ENCODE measurements at places on chromosomes 4 and X.

GRCh38 chrX:100081503-100081902, 328.6 kb downstream of the PCDH19 start:
- no peak for DNase-seq

DNA sequence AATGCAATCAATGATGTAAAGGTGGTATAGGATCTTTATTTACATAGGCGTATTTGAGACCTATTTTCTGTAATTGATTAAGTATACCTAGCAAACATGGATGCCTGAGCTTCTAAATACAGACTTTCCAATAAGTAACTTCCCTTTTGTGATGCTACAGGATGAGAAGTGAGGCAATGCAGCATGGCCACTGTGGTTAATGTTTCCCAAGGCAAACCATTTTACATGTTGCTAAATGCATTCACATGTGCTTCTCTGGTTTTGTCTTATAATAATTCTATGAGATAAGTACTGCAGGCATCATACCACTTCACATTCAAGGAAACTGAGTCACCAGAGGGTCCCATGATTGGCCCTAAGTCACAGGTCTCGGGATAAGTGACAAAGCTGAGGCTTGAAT, 35.7 kb upstream of the NKX3-2 start:
- no peak for DNase-seq

GRCh38 chrX:65688403-65688871, 21.0 kb downstream of the MSN start:
- no peak for DNase-seq

DNA sequence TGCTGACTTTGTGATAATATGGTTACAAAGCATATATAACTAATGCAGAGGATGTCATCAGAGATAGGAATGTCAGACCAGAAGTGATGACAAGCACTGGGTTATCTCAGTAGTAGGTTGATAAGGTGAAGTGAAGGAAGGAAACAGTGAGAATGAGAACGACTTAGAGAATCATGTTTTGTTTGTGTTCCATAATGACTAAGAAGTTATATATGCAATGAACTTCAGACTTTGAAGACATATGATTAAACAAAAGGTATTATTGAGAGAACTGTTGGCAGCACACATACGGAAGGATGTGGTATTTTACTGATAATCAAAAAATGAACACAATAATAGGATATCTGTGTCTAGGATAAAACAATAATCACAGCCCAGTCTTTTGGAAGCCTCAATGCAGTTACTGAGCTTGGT, 18.3 kb upstream of the HHIP start:
- no peak for DNase-seq

DNA sequence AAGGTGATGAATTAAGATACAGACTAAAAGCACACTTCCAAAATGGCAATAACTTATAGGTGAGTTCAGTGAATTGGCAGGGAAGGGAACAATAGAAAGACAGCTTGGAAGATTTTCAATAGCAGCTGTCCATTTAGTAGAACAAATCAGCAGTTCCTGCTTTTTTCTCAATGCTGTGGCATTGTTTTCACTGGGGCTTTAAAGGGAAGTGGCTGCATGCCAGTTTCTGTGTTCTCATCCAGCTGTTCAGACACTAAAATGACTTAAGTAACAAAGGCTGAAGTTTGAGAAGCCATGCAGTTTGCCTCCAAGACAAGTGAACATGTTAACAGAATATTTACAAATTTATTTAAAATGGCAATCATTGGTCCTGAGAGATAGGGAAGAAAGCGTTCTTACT, 291.9 kb downstream of the FAM47A start:
- DNase-seq = no peak

GRCh38 chr4:129583868-129584267, 487.9 kb downstream of the C4orf33 start:
- no peak for DNase-seq

DNA sequence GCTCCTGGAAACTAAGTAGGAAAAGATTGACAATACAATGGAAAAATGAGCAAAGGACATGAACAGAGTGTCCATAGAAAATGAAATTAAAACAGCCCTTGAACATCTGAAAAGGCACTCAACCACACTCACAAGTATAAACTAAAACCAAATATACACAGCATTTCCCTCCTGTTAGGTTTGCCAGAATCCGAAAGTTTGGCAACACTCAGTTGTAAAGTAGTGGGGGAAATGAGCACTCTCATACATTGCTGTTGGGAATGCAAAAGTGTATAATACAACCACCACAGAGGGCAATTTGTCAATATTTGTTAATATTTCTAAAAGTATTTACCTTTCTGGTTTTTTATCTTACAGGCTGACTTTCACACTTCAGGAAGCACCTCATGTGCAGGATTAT, 84.2 kb upstream of the TMEM164 start:
- no peak for DNase-seq

GRCh38 chrX:133859860-133860259, 125.5 kb downstream of the GPC3 start:
- no peak for DNase-seq

GRCh38 chrX:23394421-23394820, 59.8 kb downstream of the PTCHD1 start:
- DNase-seq = no peak

GRCh38 chr4:125187226-125188176, 127.3 kb upstream of the FAT4 start:
- DNase-seq = no peak

DNA sequence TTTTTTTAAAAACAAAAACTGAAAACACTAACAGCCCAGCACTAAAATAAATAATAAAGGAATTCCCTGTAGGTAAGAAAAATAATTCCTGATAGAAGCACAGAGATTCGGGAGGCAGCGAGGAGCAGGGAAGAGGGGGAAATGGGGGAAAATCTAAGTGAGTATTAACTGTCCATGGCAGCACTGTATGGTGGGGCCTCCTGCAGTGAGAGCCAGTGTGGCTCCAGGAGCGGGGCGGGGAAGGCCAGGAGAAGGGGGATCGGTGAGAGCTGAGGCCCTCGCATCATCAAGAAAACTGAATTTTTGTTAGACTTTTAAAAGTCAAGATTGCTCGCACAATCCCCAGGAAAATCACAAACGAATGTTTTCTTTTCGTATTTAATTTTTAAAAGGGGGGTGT, 14.1 kb downstream of the RNF212 start:
- no peak for DNase-seq

- DNase-seq = no peak
Observed at GRCh38 chrX:54920610-54921426, at the start of gene TRO. Gene TRO, plus strand, starts transcription at chrX:54920824. Its CDS starts 1,423 bp downstream, at chrX:54922247.

DNA sequence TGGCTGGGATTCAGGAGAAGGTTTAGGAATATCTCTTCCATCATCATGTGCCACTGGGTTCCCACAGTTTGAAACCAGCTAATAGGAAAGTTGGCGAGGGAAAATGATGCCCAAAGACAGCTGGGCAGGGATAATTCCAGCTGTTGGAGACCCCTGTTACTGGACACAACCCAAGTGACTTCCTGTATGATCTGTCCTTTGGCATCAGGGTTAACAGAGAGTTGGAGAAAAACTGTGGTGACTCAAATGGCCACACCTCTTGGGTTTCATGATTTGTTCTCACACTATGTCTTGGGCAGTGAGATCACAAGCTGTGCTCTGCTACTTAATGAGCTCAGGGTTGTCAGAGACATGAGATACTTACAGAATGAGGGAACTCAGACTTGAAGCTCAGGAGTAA, 3.8 kb downstream of the FGF16 start:
- DNase-seq = no peak

DNA sequence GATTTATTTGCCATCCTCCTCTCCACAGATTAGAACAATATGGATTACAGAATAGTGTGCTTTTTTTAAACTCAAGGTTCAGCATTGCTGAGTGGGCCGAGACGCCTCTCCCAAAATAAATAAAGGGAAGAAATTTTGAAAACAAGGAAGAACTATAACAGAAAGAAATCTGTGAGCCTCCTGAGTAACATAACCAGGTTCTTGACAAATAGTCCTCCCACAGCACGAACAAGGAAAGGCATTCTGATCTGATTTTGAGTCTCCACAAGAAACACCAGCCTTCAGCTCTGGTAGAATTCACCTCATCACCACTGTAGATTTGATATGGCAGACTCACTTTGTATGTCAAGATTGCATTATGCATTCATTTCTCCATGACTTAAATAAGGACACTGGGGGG, 173.6 kb downstream of the HHIP start:
- DNase-seq = no peak

- DNase-seq = no peak
Observed at GRCh38 chrX:66015900-66016689, 23.8 kb downstream of the VSIG4 start.

- no peak for DNase-seq
Observed at GRCh38 chr4:100525686-100526085, 7.9 kb upstream of the EMCN start.

GRCh38 chr4:112302320-112303274, 5.4 kb downstream of the ALPK1 start:
- no peak for DNase-seq

GRCh38 chr4:157988641-157989040, 184.2 kb downstream of the GASK1B start:
- no peak for DNase-seq

DNA sequence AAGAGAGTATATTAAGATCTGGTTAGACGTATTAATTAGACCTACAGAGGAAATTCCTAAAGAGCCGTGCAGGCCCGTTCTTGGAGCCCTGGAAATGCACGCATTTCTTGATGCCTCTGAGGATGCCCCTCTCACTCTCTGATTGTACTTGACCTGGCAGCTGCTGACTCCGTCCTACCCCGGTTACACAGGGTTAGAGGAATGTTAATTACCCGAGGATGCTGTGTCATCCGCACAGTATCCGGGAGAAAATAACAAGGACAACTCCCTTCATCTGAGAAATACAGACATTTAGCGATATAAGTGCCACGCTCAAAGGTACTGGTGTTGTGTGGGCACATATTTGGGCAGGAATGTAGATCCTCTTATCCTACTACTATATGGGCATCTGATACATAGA, 404.6 kb upstream of the FAT1 start:
- DNase-seq = no peak

DNA sequence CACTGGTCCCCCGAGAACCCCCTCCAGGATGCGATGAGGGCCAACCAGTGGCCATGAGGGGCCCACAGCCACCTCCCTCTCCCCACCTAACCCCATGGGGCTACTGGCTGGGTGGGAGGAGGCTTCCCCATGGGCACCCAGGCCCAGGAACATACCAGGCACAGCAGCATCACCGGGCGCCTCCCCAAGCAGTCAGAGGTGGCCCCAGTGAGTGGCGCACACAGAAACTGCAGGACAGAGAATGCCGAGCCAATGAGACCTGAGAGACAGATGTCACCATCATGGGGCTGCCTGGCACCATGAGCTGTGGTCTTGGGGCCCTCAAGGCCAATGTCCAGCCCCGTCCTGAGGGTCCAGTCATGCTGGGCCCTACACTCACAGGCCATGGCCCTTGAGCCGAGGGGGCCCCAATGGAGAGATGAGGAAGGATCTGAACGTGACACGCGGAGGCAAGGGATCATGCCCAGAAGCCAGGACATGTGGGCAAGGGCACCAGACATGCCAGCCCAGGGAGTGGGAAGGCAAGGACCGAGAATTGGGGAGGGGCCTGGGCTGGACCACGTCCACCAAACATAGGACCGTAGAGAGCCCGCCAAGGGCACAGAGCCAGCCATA, 30.1 kb downstream of the NOP14 start:
- DNase-seq = no peak

- DNase-seq = no peak
Observed at GRCh38 chrX:97931586-97931985, 1047.9 kb downstream of the RPA4 start.

DNA sequence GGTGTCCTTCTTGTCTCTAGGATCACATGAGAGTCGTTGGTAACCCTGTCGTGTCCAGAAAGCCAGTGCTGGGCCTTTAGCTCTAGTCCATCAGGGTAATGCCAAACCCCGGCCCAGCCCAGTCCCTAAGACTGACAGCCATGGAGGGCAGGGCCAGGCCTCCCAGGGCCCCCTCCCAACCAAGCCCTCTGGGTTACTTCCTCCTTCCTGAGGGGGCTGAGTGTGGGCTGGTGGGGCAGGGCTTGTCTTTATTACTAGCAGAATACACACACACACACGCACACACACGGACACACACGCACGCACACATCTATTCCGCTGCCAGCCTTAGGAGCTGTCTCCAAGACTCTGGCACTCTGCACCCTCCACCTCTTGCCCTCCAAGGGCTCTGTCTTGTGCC, 35.6 kb upstream of the CDKN2AIP start:
- DNase-seq = no peak

Data from stimulated activated CD4-positive, alpha-beta T cell treated with anti-CD3 and anti-CD28 coated beads, Interleukin-12 subunit alpha, Interleukin-12 subunit beta, amount 100 ng/mL, for 48 hours (primary cell).